Lower lobe of right lung (tissue), 2 donors: ENCODE measurements at places on chromosomes 2 and 18.

- DNase-seq: no peak
Measured at GRCh38 chr2:239006622-239007285, 158.9 kb downstream of the TWIST2 start.

DNA sequence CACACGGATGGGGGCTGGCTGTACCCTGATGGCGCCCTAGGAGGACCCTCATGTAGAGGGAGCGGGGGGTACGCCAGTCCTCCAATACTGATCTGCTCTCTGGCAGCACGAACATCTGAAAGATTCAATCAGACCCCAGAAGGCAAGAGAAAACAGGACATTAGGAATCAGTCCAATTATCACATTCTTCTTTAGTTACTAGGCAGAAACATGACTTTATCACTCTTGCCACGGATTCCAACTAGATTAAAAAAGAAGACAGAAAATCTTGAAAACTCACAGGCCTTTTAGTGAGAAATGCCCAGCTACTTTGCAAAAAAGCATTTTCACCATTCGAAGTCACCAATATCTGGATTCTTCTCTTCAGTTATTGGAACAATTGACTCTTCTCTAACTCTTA, 68.4 kb downstream of the ID2 start:
- DNase-seq: no peak

- DNase-seq: no peak
Measured at GRCh38 chr18:13416848-13417247, 198.3 kb downstream of the LDLRAD4 start.

DNA sequence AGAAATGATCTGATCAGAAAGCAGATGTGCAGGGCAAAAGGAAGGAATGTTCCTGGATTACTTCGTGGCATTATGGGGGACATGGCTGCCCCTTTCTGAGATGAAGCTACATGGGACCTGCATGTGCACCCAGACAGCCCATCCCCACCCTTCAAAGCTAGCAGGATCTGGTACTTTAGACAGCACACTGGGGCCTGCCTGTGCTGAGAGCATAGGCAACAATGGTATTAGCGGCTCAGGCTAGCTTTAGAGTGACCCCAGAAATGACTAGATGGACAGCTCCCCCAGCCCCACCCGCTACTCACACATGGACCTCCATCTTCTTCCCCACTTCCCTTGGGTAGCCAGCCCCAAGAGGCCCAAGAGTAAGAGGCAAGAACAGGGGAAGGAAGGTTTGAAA, 61.5 kb upstream of the NFE2L2 start:
- no peak for DNase-seq

GRCh38 chr2:86485103-86485502, 43.9 kb downstream of the KDM3A start:
- no peak for DNase-seq

DNA sequence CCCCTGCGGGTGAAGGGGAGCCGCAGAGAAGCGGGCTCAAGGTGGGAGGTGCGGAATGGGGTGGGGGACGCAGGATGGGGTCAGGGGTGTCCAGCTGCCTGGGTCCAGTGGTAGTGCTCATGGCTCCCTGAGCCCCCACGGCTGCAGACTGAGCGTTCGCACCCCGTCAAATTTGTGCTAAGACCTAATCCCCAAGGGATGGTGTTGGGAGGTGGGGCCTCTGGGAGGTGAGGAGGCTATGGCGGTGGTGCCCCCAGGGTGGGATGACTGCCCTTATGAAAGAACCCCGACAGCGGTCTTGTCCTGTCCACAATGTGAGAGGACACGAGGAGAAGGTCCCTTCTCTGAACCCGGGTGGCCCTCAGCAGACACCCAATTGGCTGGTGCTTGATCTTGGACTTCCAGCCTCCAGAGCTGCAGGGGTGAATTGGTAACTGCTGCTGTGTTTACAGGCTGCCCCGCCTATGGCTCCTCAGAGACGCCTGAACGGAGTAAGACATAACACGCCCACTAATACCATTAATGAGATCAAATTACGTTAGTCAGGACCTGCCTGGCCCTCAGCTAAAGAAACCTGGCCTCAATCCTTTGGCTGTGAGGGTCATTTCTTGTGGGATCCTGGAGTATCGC, 42.6 kb downstream of the PXDN start:
- no peak for DNase-seq

DNA sequence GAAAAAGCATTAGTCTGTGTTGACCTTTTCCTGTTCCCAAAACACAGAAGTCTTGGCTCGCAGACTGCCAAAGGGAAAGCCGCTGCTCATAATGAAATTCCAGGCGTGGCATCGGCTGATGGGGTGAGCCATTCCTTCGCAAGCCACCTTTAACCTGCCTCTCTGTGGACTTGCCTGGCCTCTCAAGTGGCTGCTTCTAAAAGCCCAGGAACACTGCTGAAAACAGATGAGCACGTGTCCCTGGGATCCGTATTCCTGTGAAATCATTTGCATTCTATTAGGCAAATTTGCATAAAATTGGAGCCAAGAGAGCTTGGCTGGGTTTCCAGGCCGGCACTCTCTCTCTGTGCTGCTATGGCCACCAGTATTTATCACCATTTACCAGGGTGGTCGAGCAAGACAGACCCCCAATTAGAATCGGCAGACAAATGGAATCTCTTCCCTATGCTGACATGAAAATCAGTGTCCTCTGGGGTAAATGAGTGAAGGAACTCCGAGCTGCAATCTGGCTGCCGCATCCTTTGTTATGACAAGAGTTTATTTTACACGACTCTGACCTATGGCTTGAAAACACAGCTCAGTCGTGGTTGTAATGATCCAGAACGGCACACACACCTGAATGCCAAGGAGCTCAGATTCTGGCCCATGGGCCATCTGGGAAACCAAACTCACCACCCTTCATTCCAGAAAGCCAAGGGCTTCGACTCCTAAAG, 21.7 kb downstream of the BCL2 start:
- no peak for DNase-seq
